ENCODE measurements at places on chromosomes 3 and 15.
A peak's percentile ranks its signal among the peaks of the same experiment; 100 is the strongest.

- no peak for DNase-seq
Measured at GRCh38 chr3:58352626-58353025, 19.9 kb downstream of the PXK start.

DNA sequence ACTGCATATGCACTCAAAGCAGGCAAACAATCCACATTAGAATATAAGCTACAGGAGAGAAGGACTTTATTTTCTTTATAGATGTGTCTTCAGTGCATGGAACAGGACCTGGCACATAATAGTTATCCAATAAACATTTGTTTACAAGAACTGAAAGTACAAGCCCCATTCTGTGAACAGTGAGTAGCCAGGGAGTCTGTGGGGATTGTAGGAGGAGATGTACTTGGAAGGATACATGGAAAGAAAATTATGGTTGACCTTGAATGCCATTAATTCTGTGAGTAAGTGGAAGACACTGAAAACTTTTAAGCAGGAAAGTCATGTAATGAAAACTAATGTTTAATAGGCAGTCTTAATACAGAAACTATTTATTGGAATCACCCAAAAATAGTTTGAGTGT, 28.3 kb downstream of the MASP1 start:
- no peak for DNase-seq

DNA sequence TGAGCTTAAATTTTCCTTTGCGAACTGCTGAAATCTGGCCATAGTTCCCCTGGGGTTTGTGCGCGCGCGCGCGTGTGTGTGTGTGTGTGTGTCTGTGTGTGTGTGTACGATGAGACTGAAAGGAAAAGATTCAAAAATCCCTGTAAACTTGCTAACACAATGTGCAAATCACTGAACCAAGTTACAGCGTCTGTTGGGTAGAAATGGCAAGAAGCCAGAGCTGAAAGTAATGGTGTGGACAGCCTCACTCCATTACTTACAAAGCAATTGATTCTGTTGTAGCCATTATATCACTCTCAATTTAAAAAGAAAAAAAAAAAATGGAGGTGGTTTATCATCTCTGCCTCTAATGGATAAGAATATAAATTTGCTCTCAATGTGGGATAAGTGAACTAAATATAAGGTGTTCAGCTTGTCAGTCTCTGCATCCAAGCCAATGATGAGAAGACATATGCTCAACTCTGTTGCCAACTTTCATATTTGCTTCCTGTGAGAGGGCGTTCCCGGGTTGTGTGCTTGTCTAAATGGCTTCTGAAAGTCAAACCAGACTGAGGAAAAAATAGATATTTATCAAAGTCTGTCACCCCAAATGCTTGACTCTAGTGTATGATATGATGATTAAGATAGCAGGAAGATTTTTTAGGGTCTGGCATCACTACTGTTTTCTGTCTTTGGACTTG, 422.2 kb downstream of the ZNF385D start:
- no peak for DNase-seq

GRCh38 chr15:88419830-88420229, 47.4 kb downstream of the MRPL46 start:
- DNase-seq, result no peak

DNA sequence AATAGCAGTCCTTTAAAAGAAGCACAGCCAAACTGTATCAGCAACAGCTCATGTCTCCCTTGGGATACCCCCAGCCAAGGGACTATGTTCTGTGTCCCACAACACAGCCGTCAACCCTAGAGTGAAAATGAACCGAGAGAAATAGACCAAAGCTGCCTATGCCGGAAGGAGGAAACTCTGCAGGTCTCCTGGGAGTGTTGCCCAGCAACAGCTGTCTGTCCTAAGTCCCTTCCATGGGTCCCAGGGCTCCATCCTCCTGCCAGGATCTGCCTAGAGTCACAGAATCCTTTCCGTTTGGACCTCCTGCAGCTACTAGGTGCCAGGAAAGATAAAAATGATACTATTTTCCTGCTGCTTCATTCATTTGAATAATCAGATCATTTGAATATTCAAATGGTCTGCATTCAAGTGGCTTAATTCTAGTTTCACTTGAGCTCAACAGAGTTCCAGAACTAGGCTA, 53.1 kb downstream of the TRANK1 start:
- no peak for DNase-seq

- peak; percentile 97 for DNase-seq
Measured at GRCh38 chr3:159928666-159929065, 60.0 kb upstream of the IL12A start.

DNA sequence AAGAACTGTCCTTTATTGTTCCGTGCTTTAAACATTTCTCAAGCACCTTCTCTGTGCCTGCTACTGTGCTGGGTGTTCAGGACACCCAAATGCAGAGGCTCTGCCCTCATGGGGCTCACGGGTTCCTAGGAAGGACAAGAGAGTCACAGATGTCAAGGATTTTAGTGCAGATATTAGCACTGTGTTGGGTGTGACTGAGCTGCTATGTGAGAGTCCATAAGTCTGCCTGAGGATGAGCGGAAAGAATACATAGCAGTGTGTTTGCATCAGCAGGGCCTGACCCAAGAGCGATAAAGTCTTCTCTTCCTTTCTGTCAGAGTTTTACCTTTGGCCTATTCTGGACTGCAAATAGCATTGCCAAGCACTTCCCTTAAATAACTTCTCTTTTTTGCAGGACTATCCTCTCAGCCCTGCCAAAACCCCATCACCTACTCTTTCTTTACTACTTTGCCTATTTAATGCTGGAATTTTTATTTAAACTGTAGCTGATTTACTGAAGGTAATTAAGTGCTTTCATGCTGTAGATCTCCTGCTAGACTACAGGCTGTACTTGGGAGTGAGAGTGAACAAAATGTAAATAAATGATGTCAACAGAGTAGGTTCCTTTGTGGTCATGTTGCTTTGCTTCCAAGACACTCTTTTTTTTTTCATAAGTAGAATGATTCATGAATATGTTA, 459.4 kb upstream of the TPRG1 start:
- DNase-seq, result no peak

GRCh38 chr15:85414037-85414436, 33.6 kb downstream of the AKAP13 start:
- no peak for DNase-seq

DNA sequence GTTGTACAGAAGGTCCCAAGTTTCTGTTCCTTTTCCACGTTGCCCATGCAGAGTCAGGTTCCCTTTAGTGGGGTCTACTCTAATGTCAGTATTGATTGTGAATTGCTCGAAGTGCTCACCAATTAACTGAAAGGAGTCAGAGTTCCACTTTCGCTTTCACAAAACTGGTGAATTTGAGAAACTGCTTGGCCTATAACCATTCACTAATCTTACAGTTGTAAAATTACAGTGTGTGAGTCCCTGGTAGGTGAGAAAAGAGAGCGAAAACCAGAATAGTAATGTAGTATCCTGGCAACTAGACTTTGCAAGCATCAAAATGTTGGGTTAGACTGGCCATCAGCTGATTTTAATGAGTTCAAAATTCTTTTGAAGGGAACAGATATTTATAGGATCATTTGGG, 237.5 kb upstream of the CHRM5 start:
- DNase-seq, result no peak
